Neural crest cell (in vitro differentiated cells): ENCODE measurements at places on chromosomes 7 and 10.
A peak's percentile ranks its signal among the peaks of the same experiment; 100 is the strongest.

- no peak for DNase-seq
These were observed 567.5 kb upstream of the SORCS1 start for GRCh38 chr10:107732045-107732444.

- DNase-seq: peak; percentile 53
These were observed at the start of gene FAM20C for GRCh38 chr7:191981-192649. TSS of gene FAM20C (plus strand) at chr7:192571. CDS start at chr7:193200, 629 bp downstream.

GRCh38 chr7:112538726-112539255 is 58.0 kb downstream of the LSMEM1 start:
- DNase-seq: no peak

DNA sequence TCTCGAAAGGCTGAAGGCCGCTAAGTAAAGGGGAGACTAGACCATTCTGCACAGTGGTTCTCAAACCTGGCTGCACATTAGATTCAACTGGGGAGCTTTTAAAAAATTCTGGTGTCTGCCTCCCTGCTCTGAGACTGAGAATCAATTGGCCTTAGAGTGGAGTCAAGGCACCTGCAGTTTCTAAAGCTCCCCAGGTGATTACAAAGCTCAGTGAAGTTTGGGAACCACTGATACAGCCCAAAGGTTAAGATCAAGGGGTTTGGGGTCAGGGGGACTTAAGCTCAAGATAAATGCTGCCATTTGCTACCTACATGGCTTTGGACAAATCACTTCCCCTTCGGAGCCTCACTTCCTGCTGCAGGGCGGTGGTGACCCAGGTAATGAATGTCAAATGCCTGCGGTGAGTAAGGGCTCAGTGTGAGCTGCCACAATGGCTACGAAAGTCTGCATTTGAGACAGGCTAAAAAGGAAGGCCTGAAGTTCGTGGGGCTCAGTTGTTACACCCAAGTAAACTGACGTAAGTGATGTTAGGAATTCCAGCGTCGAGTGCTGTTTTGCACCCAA is 72.3 kb downstream of the TLL2 start:
- no peak for DNase-seq

DNA sequence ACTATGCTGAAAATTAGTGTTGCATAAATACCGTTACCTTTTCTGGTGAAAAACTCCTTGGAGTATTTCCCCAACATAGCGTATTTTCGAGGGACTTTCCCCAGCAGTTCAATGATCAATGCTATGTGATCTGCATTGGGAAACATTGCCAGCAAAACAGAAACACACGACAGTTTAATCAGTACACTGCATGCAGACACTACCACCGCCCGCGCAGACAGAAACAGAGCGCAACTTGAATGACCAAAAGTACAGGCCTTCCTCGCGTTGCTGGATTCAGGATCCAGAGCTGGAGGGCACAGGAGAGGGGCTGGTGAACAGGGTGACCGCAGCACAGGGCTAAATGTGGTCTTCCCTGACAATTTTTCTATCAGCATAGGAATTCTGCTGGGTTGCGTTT is 111.7 kb downstream of the KMT2E start:
- DNase-seq: no peak

DNA sequence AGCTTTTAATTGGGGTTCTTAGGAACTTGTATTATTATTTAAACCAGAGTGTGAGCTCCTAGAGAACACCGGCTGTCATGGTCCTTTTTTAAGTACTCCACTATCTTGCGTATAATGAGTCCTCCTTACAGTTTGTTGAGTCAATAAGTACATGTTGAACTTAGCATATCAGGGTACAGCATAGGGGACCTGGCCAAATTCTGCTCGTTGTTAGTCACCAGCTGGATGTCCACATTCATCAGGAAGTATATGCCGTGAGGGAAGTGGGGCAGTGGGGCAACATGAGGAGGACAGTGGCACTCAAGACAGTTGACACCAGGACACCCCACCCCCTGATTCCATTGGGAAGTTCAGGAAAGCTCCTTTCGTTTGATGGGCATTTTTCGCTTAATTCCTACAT is 16.6 kb downstream of the RPP30 start:
- no peak for DNase-seq

DNA sequence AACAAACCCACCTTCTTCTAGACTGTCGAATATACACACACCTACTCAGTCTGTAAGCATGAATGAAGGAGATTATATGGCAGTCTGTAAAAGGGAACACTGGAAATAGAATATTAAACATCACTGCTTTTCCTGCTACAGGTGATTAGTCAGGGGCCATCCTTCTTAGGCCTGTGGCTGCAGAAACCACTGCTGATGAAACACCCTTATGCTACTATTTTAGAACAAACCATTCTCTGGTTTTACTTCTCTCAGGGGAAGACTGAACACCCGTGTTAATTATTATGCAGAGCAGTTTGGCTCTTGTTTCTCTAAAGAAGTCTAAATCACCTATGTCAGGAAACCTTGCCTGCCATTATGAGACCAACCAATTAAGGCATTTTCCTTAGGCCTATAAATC is 351.1 kb upstream of the KLF6 start:
- DNase-seq: no peak

GRCh38 chr10:100192350-100192749 is 6.5 kb upstream of the ERLIN1 start:
- no peak for DNase-seq

DNA sequence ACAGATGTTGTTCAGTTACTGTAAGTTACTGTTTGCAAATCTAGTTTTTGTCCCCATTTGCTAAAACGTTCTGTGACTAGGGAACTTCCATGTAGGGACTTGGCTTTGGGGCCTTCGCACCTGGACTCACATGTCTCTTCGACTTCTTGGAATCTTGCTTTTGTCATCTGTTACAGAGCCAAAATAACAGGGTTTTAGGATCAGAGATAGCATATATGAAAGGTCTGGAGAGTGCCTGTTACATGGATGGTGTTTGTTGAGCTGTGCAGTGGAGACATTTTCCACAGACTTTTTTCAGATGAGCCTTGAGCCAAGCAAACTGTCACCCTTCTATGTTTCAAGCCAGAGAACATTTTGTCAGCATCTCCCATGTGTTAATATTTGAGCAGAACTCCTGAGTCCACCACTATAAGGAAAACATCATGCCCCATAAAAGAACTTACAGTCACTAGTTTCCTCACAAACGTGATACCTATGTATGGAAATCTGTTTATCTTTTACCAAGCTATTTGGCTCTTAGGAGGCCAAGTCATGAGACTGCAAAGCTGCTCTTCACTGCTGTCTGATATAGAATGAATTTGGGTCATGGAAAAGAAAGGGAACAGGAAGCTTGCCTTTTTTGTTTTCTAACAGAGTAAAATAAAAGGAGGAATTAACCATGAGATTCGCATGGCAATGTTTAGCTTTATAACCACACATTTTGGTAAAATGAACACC is 818.6 kb upstream of the IGFBP3 start:
- DNase-seq: no peak

GRCh38 chr7:70349819-70350218 is 751.5 kb downstream of the AUTS2 start:
- DNase-seq: no peak

GRCh38 chr10:78212060-78212785 is 178.6 kb downstream of the RPS24 start:
- no peak for DNase-seq

DNA sequence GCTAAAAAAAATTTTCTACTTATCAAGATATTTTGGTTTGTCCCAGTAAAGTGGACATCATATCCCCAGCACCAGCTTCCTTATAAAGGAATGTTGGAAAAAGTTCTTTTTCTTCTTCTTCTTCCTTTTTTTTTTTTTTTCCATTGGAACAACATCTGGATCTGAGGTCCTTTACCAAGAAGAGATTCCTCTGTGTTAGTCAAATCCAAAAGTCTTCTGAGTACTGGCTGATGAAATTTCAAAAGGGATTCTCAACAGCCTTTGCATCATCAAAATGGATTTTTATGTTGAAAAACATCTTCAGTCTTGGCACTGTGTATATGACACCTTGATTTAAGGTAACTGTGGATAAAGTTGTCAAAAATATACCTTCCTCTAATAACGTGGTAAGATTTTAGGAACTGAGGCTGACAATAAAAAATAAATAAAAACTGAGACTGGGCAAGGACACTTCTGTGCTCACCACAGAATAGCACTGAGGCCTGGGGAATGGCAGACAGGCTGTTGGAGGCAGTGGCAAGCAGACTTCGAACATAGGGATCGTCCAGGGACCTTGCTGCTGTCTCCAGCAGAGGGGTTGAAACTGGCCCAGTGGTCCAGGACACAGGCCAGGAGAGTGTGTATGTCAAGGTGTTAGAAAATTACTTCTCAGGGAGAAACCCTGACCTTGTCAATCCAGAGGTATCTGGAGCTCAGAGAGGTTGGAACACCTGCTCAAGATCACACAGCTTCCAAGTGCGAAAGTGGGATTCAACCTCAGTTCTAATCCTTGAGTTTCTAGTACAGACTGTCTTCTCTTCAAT is 130.4 kb downstream of the PTPN20 start:
- DNase-seq: no peak

- DNase-seq: no peak
These were observed 22.6 kb downstream of the CSGALNACT2 start for GRCh38 chr10:43160921-43161255.

GRCh38 chr10:124737221-124737620 is 7.0 kb downstream of the FAM53B start:
- no peak for DNase-seq

GRCh38 chr10:30454744-30455510 is 20.9 kb downstream of the MAP3K8 start:
- DNase-seq: no peak

DNA sequence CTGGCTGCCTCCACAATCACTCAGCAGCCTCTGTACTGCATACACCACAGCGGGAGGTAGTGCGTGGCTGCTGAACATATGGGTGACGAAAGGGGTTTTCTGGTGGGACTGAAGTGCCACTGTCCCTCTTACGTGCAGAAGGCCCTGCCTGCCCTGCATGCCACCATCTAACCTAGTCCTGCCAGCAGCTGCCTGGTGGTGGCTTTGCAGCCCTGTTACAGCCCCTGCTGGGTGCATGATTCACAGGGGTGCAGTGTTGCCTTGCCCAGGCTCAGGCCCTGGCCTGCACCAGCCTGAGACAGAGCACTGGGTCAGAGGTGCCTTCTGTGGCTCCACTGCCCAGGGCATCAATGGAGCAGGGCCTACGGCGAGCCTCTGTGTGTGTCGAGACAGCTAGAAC is 50.1 kb downstream of the SYPL1 start:
- DNase-seq: no peak

DNA sequence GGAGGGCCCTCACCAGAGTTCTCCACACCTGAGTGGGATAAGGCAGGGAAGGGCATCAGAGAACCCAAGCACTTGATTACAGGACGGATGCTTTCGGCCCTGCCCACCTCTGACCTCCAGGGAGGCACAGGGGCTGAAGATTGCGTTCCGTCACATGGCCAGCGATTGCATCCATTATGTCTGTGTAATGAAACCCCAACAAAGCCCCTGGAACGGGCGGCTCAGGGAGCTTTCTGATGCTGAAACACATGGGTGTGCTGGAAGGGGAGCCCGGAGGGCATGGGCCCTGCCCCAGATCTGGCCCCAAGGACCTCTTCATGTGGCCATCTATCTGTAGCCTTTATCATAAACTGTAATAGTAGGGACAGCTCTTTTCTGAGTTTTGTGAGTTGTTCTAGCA is 117.2 kb downstream of the PTPN20 start:
- DNase-seq: no peak

GRCh38 chr10:87842776-87843497 is 20.4 kb downstream of the KLLN start:
- no peak for DNase-seq

DNA sequence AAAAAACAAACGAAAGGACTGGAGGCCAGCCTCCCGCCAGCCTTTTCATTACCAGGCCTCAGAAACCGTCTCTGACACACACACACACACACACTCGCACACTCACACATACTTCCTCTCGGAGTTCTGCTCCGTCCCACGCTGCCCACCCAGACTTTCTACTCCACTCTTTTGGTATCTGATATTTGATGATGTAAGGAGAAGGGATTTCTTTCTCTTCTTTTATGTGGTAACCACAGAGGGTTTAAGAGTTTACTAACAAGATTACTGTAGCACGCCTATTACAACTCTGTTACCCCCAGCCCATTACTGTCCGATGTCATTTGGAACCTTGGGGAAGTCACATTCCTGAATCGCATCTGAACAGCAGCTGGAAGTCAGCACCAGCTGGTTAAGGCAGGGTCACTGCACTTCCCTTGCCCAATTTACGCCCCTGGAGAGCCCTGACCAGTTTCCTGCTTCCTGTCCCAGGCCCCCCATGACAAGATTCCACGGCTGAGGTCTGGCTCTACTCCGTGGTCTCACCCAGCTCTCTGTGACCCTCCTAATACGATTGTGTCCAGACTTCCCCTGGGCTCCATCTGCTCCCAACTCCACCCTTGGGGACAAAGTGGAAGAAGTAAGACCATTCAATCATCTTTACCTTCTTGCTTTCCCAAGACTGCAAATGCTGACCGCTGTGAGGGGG is 1.1 kb downstream of the DENND2A start:
- DNase-seq: no peak

GRCh38 chr10:75395932-75396630 is 5.5 kb downstream of the ZNF503 start:
- DNase-seq: peak; percentile 36

DNA sequence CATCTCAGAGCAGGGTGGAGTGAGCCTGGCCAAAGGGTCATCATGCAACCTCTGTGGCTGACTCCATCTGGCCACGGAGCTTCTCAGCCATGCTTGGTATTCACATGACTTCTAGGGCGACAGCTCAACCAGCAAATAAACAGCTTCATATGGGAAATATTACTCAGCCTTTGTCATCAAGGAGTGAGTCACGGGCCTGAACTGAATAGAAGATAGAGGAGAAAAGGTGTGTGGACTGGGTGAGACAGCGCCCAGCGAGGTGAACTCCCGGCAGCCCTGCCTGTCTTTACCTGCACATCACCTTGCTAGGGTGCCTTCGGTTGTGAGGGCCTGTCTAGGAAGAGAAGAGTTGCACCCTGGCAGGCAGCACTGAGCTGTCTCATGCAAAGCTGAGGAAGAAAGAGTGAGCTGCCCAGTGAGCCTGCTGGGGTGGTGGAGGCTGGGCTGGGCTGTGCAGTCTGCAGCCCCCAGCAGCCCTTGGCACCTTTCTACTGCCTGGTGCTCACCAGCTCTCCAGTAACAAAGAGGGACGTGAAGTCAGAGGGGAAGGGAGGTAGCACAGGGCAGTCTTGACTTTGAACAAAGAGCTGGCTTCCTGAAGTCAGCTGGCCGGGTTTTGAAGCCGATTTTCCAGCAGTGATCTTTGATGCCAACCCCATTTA is 114.2 kb downstream of the EGFR start:
- no peak for DNase-seq

DNA sequence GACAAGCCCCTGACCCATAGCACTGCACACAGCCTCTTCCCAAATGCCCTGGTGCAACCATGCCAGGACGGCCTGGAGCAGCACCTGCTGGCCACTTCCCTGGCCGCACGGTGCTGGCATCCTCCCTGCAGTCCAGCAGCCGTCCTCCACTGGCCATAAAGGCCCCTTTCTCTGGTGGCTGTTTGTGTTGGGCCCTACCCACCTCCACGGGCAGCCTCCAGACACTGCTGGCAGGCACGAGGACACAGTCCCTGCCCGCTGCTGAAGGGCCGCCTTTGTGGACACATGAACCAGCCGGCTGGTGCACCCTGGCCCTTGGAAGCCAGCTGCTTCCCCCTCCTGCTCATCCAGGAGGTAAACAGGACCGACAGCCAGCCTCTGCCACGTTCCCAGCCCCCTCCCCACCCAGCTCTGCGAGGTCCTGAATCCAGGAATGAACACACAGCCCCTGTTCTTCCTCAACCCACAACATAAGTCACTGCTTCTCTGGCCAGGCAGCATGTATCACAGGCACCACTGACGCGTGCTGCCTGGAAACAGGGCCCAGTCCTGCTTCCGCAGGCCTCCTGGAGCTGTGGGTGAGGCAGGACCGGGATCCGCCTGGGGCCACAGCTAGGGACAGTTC is 43.8 kb downstream of the SPOCK2 start:
- no peak for DNase-seq
